ENCODE measurements at places on chromosomes 1 and 21.

DNA sequence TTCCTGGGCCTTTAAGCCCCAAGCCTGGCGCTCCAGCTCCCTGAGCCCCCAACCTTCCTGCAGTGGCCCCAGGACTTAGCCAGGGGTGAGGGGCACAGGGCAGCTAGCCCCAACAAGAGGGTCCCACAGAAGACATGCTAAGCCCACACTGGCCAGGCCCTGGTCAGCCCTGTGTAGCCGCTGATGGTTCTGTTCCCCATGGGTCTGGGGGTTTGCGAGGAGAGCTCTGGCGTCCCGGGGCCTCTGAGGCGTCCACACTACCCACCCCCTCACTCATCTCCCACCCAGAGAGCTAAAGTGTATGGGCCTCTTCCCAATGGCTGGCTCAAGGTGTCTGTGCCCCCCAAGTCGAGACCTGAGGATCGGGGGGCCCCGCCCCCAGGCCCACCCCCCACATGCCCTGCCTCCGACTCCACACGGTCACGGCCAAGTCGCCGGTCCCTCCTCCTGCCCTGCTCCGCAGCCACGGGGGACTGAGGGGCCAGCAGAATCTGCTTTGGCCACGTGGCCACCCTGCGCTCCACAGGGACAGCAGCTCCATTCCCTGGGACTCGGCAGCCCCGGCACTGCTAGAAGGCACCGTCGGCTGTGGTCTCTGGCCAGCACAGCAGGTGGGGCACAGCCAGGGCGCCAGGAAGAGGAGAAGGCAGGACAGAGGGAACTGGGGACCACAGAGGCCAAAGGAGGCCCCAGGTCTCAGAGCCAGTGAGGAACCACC is 7.8 kb downstream of the TNFRSF18 start:
- no peak for DNase-seq

DNA sequence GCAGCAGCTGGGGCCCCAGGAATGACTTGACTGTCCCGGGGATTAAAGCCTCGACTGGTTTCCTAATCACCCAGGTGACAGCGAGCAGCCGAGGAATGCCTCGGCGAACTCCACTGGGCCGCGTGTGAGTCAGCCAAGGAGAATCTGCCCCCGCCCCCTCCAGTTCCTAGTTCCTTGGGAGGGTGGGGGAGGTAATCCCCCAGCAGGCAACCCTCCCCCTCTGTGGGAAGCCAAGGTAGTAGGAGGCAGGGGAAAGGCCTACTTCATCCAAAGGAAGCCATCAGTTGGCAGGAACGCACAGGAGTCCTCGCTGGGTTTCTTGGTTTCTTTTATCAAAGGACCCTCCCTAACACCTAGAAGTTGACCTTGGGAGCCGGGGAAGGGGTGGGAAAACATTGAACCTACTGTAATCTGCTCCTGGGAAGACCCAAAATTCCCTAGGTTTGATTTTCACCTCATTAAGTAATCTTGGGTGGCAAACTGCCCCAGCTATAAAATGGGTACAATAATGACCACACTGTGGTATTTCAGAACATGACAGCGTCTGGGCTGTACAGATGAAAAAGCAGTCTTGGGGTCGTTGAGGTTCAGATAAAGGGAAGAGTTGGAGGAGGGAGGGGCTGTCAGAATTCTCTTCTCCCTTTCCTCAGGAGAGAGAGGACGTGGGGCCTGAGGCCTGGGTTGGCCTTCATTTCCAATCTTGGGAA is 1.4 kb downstream of the TENT5B start:
- no peak for DNase-seq

GRCh38 chr1:200374569-200375295 is 35.1 kb downstream of the ZNF281 start:
- DNase-seq, result no peak

DNA sequence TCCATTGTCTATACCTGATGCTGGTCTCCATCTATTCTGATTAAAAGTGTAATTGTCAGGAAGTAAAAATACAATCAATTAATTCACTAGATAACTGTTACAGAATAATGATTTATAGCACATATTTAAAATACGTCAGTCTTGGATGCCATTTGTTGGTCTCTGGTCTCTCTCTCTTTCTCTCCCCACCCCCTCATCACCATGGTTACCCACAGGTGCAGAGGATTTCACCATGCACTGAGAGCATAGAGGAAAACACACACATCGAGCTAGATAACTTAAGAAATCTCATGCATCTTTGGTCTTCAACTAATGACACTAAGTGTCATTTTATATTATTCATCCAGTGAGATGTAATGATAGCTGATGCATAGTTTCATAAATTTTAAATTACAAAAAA is 33.4 kb downstream of the LRRC53 start:
- DNase-seq, result no peak

DNA sequence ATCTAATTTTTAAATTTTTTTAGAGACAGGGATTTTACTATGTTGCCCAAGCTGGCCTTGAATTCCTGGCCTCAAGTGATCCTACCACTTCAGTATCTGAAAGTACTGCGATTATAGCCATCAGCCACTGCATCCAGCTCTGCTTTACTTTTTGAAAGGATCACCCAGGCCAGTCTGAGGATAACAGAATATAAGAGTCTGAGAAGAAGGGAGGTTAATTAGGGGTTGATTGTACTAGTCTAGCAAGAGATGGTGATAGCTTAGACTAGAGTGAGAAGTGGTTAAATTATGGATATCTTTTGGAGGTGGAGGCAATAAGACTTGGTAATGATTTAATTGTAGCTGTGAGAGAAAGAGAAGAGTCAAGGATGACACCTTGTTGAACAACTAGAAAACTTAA is 32.2 kb downstream of the PHACTR4 start:
- no peak for DNase-seq

- no peak for DNase-seq
Observed at GRCh38 chr1:7784492-7785071, 491 bp downstream of the PER3 start.

- DNase-seq, result no peak
Observed at GRCh38 chr1:58739856-58740466, 40.1 kb upstream of the MYSM1 start.

DNA sequence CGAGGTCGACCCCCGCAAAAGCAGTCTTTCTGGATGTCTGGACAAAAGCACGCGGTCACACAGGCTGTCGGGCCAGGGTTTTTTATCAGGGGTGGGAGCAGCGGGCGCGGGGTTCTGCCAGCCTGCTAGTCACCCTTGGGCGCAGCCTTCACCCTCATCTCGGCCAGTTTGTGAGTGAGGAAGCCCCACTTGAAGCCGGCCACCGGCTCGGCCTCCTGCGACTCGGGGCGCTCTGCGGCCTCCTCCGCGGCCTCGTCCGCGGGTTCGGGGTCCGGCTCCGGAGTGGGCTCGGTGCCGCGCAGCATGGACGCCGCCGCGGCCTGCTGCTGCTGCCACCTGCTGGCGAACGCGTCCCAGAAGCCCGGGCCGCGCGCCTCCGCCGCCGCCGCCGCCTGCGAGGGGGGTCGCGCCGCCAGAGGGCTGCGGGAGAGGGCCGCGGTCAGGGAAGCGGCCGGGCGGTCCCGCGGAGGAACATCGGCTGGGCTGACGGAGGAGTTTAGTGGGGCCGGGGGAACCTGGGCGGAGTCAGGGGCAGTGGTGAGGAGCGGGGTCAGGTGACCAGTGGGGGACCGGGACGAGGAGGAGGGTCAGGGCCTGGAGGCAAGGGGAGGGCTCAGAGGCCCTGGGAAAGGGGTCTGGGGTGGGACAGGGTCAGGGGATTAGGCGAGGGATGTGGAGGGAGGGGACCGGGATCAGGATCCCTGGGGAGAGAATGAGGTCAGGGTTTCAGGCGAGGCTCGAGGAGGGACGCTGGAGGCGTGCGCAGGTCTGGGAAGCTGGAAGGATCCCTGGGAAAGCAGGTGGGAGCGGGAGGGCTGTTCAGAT is 4.5 kb downstream of the C1orf232 start:
- DNase-seq, result peak; percentile 65

DNA sequence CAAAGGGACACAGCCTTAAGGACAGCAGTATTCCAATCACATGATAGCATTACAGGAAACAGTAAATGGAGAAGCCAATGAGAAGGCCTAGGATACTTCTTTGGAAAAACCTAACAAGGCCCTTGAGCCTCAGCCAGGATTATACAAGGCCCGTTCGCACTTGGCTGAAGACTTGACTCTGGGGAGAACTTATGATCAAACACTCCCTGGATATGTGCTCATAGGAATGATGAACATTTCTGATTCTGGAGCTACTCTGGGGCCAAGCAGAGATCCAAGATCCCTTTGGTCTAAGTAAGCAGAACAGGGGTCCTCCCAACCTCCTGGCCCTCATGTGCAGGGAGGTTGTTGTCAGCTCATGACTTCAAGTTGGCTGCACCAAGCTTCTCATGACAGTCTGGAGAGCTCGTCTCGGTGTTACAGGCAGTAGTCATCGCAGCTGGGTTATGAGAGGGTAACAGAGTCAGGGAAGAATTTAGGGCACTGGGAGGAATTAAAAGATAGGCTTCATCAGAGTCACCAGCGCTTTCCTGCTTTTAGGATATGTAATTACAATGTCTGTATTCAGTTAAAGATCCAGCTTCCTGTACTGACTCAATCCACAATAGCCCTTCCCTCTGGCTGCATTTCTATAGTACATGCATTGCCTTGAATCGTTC is 92.5 kb upstream of the IRF2BP2 start:
- no peak for DNase-seq

Measured in activated naive CD4-positive, alpha-beta T cell treated with anti-CD3 and anti-CD28 coated beads, Interleukin-2, amount 50 U/mL, for 16 hours (primary cell).